ENCODE measurements at places on chromosomes 7 and 10.
A peak's percentile ranks its signal among the peaks of the same experiment; 100 is the strongest.

DNA sequence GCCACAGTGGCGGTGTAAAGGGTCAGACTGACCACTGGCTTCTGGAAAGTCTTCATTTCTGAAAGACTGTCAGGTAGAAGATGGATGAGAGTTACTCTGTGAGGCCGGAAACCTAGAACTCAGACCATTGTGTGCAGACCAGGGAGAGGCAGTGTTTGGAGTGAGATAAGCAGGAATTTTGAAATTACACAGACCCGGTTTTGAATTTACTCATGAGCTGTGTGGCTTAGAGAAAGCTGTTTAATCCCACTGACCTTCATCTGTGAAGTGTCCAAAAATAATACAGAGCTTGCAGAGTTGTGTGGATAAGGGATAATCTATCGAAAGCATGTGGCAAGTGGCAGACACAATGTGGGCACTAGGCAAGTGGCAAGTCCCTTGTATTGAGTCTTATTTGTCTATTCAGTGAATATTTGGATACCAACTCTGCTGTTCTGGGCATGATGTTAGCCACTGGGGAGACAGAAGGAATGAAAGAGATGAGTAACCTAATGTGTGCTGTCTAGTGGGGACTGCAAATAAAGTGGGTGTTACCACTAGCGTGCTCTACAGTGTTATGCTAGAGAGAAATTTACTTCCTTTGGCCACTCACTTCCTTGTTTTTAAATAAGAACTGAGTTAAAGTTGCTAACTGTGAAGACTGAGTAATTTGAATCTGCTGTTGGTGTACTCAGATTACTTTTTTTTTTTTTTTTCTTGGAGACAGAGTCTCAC, 69.4 kb downstream of the KIAA1217 start:
- DNase-seq, result no peak

GRCh38 chr10:103451831-103452505, at the start of gene CALHM2:
TSS of gene CALHM2 (minus strand) at chr10:103452370. CDS start at chr10:103449941, 2,429 bp downstream.
- peak; percentile 31 for DNase-seq

GRCh38 chr7:113698556-113699220, 220.1 kb downstream of the PPP1R3A start:
- DNase-seq, result no peak

DNA sequence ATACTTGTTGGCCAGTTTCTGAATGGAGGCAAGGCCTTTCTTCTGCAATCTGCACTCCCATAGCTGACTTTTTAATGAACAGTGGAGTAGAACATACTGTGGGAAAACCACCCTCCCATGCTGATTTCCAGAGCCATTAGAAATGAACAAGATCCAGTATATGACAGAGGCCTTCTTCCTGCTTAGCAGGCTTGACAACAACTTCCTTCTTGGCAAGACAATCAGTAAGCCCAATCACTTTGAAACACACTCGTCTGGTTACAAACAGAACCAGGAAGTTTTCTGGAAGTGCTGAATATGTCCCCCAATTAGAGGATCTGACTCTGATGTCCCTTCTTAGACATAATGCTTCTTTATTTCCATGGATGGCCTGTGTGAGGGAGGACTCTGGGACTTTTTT, 103.4 kb downstream of the SAMD9 start:
- DNase-seq, result no peak

Measured in stimulated activated CD8-positive, alpha-beta memory T cell treated with anti-CD3 and anti-CD28 coated beads, Interleukin-15, amount 100 ng/mL, for 1 hour (primary cell).